ENCODE measurements at places on chromosomes 1 and 21.
A peak's percentile ranks its signal among the peaks of the same experiment; 100 is the strongest.

GRCh38 chr21:42711667-42712066 lies 58.2 kb downstream of the PDE9A start:
- no peak for DNase-seq

DNA sequence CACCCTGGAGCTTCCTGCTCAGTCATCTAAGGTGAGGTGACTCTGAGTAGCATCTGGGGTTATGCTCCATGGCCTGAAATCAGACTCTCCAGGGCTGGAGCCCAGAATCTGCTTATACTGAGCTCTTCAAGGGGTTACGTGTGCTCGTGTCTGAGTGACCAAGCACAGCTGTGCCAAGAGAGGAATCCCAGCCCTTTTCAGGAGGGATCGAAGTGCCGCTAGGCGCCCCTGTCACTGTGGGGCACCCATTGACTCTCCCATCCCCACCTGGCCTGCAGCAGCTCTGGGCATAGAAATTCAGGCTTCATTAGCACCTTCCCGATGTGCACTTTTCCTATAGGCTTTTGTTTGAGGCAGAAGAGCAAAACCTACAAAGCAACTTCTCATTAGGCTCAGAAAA lies 13.8 kb downstream of the VASH2 start:
- no peak for DNase-seq

GRCh38 chr1:150062113-150062512 lies 5.5 kb upstream of the VPS45 start:
- no peak for DNase-seq

- no peak for DNase-seq
Measured at GRCh38 chr1:112998592-112999235, 42.7 kb upstream of the SLC16A1 start.

GRCh38 chr1:217091561-217091960 lies 368.3 kb upstream of the ESRRG start:
- no peak for DNase-seq

DNA sequence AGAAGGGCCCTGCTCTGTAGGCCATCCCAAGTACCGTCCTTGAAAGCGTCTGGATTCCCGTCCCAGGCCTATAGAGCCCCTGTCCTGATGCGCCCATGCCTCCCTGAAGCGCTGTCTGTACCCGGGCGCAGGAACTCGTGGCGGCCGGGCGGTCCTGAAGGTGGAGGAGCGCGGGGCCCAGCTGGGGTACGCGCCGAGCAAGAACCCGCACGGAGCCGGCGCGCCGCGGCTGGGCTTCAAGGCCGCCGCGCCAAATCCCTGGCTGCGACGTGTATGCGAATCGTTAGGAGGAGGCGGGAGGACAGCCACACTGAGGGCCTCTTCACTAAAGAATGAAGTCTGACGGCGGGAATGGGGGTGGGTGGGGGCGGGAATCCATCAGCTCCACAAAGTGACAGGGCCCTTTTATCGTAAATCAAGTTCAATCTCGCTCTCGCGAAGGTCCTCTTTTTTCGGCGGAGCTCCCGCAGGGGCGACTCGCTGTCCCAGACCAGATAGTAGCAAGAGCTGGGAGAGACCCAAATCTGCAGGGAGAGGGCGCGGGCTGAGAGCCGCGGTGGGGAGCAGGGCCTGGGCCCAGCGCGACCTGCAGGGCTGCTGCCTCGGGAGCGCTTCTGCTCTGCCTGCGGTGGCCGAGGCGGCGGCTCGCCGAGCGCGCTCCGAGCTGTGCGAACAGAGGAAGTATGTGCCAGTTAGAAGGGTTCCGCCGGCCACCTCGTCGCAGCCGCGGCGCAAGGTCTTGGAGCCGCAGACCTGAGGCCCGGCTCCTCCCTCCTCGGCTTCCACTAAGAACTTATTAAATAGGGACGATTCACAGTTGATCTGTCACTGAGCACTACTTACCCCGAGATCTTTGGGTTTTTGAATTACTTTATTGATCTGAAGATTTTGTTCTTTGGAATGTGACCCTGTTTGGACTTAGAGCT lies 10.4 kb downstream of the BARHL2 start:
- no peak for DNase-seq

- DNase-seq = no peak
Measured at GRCh38 chr1:34328281-34328799, 151.6 kb downstream of the C1orf94 start.

GRCh38 chr1:232057217-232057895 lies 430.8 kb downstream of the DISC1 start:
- no peak for DNase-seq

DNA sequence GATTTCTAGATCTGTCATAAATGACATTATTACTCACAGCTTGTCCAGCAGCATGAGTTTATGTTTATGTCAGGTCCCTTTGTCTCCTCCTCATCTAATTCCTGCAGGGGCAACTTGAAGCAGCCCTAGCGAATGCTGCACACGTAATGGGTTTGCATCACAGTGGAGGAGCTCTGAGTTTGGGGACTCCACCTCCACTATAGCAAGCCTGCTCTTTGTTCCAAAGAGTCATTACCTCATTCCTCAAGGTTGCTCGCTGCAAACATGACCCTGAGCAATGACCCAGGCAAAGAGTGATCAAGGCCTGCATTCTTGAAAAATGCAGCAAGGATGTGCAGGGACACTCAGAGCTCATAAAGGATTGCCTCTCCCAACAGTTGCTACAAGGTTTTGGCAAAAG lies 261.9 kb downstream of the HHIPL2 start:
- DNase-seq = no peak

DNA sequence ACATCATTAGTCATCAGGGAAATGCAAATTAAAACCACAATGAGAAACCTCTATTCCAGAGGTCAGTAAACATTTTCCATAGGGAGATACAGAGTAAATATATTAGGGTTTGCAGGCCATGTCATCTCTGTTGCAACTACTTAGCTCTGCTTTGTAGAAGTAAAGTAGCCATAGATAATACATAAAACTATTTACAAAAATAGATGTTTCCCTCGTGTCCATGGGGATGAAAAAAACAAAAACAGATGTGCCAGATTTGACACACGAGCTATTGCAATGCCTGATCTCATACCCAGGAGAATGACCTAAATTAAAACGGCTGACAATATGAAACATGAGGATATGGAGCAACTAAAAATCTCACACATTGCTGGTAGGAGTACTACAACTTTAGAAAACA lies 17.3 kb downstream of the LTN1 start:
- no peak for DNase-seq

GRCh38 chr1:174005032-174005431 lies 17.1 kb downstream of the RC3H1 start:
- DNase-seq = peak; percentile 54

Measured in GM18507 (cell line).